ENCODE measurements at places on chromosomes 2 and 18. TPM values are rescaled to one million over a fixed set of nuclear protein-coding genes. Genes with fewer than 3 reads are reported as not detected.

DNA sequence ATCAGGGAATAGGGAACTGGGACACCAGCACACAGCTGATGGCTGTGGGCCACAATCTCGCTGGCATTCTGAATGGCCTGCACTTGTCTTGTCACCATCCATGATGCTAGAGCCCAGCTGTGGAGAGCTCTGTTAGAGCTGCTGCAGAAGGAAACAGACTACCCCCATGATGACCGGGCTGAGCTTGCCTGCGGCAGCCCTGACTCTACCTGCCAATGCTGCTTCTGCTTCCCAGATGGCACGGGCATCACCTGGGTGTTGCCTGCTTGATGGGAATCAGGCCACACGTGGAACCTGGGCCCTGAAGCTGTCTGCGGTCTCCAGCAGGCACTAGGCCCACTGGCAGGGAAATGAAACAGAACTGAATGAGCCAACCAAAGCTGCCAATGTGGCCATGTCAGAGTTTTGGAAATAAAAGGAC lies 11.2 kb upstream of the DAW1 start:
- DNase-seq, result no peak
- H3K4me1 ChIP-seq, result no peaks in the 10 kb centered on the region
- no peaks in the 10 kb centered on the region for H3K27me3 ChIP-seq
- H3K36me3 ChIP-seq, result no peaks in the 10 kb centered on the region

- no peak overlapping the region for H3K4me3 ChIP-seq
- peaks cover 14% of the 10 kb centered on the region for H3K4me1 ChIP-seq
- H3K27ac ChIP-seq, result no peak overlapping the region
- no peaks in the 10 kb centered on the region for H3K27me3 ChIP-seq
Observed at GRCh38 chr18:54942144-54942543, 17.1 kb downstream of the CCDC68 start.

DNA sequence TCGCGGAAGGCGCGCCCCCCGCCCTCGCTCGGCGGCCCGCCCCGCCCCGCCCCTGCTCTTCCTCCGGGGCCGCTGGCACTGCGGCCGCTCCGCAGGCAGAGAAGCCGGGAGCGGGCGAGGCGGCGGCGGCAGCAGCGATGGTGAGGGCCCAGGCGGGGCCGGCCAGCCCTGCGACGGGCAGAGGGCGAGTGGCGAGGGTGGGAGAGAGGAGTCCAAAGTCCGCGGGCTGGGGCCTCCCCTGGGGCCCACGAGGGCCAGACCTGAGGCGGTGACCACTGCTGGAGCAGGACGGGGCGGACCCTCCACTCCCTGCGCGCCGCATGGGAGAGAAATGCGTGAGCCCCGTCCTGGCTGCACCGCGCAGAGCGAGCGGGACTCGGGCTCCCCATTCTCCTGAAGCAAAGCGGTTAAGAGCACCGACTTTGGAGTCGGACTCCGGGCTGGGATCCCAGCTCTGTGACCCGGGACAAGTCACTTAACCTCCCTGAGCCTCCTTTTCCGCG lies at the start of gene VAMP5:
Gene VAMP5, plus strand, starts transcription at position 78 of the 503 bp plus-strand sequence. Its CDS starts 60 bp downstream, at position 138.
- peaks cover 42% of the 10 kb centered on the region for H3K4me1 ChIP-seq
- peak within 1 kb of the TSS; percentile 82 for H3K4me3 ChIP-seq

- no peaks in the 10 kb centered on the region for H3K27me3 ChIP-seq
- no peak overlapping the region for H3K27ac ChIP-seq
- no peak overlapping the region for H3K4me3 ChIP-seq
- peaks cover 8% of the 10 kb centered on the region for H3K4me1 ChIP-seq
- no peak for DNase-seq
Observed at GRCh38 chr2:233213011-233213410, 38.5 kb upstream of the ATG16L1 start.

DNA sequence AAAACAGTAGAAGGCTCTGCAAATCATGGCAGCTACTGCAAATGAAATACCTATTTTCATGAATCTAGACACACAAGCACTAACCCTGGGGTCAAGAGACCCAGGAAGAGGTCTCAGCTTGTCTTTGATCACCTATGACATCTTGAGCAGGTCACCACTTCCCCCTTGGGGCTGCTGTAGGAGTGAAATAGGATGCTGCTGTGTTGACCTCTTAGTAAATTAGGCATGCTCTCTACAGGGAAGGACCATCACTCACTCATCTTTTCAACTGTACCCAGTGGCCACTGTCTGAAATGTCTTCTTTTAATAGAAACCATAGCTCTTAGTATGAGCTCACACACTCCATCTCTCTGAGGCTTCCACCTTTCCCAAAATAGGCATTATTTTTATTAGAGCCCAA lies 83.8 kb downstream of the NCK2 start:
- H3K27ac ChIP-seq, result peak overlapping the region; percentile 70
- no peaks in the 10 kb centered on the region for H3K27me3 ChIP-seq
- H3K4me1 ChIP-seq, result peaks cover 90% of the 10 kb centered on the region
- DNase-seq, result no peak

DNA sequence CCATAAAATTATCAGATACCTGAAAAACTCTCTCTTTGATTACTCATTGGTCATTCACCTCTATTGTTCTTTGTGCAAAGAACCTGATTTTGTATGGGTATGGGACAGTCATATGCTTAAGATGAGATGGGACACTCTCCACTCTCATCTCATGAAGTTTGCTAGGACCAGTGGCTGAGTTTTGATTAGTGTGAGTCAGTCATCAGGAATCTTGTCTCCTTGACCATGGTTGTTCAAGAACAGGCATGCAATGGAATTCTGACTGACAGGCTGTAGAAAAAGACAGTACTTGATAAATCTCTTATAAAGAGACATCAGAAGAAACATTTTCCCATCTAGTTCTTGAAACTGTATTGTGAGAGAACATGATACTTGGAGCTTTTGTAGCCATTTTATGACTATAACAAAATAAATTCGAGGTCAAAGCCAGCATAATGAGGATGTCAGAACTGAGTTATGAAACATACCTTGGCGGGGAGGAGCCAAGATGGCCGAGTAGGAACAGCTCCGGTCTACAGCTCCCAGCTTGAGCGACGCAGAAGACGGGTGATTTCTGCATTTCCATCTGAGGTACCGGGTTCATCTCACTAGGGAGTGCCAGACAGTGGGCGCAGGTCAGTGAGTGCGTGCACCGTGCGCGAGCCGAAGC lies 367.0 kb downstream of the NR4A2 start:
- H3K27ac ChIP-seq, result no peak overlapping the region
- H3K4me1 ChIP-seq, result no peaks in the 10 kb centered on the region
- H3K36me3 ChIP-seq, result no peaks in the 10 kb centered on the region
- H3K4me3 ChIP-seq, result no peak overlapping the region

DNA sequence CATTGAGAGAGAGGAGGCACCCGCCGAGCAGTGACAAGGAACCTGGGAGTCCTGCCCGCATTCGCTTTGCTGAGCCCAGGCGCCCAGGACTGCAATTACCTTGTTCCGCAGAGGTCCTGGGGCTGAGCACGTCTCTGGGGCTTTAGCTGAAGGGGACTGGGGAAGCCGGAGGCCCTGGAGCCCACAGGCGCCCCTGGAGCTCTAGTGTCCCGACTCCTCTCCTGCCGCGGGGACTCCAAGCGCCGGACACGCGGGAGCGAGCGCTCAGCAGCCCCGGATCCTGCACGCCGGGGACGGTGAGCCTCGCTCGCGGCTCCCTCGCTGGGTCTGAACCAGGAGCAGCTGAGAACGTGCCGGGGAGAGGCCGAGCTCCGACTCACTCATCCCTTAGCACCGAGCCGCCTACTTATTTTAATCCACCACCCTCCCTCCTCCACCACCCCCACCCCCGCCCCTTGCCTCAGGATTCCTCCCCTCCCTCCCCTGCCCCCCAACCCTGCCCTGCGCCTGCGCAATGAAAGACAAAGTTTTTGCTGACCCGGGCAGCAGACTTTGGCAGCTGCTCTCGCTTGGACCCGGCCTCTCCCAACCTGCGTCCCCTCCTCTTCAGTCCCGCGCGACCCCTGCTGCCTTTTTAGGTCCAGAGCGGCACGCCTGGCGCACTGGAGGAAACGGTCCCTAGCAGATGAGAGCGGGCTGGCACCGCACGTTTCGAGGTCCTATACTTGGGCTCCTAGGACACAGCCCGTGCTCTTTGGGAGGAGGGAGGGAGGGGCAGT lies at the start of gene OSR1:
Gene OSR1, minus strand, starts transcription at position 382 of the 779 bp plus-strand sequence. CDS start 4,818 bp downstream, outside the sequence.
- no peaks in the 10 kb centered on the region for H3K36me3 ChIP-seq
- peak within 1 kb of the TSS; percentile 37 for H3K4me3 ChIP-seq
- H3K27ac ChIP-seq, result no peak within 1 kb of the TSS
- peak; percentile 28 for DNase-seq

DNA sequence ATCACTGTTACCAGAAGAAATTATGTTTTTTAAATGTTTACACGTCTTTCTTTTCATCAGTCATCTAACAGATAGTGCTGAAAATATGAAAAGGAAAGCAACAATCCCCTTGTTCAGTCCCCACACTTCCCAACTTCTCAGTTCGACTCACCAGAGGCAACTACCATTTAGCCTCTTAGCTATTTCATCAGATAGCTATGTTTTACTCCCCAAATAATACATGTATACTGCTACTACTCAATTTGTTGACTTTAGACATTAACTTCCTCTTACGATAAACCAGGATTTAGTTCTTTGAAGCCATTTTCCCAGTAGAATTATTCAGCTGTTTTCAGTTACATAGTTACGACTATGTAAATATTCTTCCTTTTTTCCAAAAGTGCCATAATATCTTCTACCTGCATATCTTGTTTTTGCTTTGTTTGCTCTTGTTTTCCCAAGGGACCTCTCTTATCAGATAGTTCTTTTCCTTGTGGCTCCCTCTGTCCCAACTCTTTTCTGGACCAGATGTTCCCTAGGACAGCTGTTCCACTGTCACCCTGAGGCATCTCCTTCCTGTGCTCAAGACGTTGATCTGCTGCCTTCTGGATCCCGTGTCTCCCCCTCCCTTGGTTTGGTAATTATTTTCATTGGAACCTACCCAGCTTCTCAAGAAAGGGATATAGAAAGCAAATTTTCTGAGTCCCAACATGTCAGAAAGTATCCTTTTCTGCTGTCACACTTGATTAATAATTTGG lies 289.3 kb upstream of the TANK start:
- no peaks in the 10 kb centered on the region for H3K36me3 ChIP-seq
- DNase-seq, result no peak
- no peaks in the 10 kb centered on the region for H3K27me3 ChIP-seq

GRCh38 chr2:119792907-119793312 lies 33.2 kb downstream of the PTPN4 start:
- H3K36me3 ChIP-seq, result peaks cover 41% of the 10 kb centered on the region
- no peak for DNase-seq
- H3K27ac ChIP-seq, result no peak overlapping the region

Gene LRRFIP1
- total RNA-seq, result 238 TPM

Gene PPP1R1C
- total RNA-seq, result not detected

All from activated CD4-positive, alpha-beta memory T cell treated with anti-CD3 and anti-CD28 coated beads for 36 hours (primary cell).